NCI-H1092 (cell line): ENCODE measurements at places on chromosomes 7 and 10.

- DNase-seq = no peak
These were observed 599.3 kb upstream of the CELF2 start for GRCh38 chr10:10418387-10418786.

GRCh38 chr10:89091496-89091895 lies 100.9 kb downstream of the FAS start:
- DNase-seq = no peak

- no peak for DNase-seq
These were observed 64.6 kb upstream of the STEAP1B start for GRCh38 chr7:22564511-22565045.

- DNase-seq = no peak
These were observed 64.9 kb downstream of the NPTX2 start for GRCh38 chr7:98681951-98682350.

GRCh38 chr10:132102717-132103110 lies 37.0 kb downstream of the JAKMIP3 start:
- no peak for DNase-seq

DNA sequence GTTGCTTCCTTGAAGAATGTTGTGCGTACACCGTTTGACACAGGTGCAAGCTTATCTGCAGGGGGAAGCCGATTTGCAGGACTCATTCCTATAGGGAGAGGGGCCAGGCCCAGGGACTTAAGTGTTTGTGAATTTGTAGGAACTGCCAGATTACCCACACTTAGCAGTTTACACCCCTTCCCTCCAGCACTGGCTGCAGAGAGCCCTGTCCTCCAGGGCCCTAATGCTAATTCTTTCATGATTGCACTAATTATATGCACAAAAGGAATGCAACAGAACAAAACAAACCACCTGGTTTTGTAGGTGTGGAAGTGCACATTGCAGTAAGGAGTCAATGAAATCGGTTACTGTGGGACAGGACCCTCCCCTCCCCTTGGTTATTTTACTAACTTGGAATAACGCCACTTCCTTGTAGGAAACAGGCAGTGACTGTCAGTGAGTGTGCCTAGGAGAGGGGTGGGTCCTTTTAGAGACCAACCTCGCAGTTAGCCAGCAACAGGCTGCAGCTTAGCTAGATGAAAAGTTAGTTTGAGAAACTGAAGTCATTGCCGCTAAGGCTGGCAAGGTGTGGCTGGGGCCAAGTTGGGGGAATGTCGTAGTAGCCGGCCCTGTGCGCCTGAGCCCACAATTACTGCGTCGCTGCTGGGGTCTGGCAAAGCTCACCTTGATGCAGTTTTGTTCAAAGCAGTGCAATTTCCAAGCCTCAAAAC lies 60.6 kb downstream of the CUX1 start:
- no peak for DNase-seq
